ENCODE measurements at places on chromosomes 4 and X.

- no peak for DNase-seq
Measured at GRCh38 chrX:65677954-65678469, 10.6 kb downstream of the MSN start.

DNA sequence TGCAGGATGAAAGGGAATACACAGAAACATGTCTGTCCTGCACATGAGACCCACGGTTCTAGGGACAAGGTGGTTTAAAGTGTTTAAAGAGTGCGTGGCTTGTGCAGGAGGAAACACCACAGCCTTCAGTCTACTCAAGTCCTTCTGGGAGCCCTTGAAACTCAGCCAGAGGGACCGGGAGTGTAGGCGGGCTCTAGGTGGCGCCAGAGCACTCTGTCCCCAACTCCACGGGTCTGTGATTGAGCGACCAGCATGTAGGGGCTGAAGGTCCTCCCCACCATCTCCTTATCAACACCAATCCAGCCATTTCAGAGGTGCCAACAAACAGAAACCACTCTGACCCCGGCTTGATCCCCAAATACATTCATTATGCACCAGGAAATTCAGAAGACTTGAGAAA lies 82.0 kb upstream of the CLDN34 start:
- DNase-seq, result peak; percentile 7

- no peak for DNase-seq
Measured at GRCh38 chrX:120446498-120446897, 22.6 kb downstream of the LAMP2 start.

- no peak for DNase-seq
Measured at GRCh38 chr4:172601195-172601594, 567.4 kb upstream of the GALNT7 start.

GRCh38 chr4:57580710-57581599 lies 470.8 kb upstream of the IGFBP7 start:
- no peak for DNase-seq

DNA sequence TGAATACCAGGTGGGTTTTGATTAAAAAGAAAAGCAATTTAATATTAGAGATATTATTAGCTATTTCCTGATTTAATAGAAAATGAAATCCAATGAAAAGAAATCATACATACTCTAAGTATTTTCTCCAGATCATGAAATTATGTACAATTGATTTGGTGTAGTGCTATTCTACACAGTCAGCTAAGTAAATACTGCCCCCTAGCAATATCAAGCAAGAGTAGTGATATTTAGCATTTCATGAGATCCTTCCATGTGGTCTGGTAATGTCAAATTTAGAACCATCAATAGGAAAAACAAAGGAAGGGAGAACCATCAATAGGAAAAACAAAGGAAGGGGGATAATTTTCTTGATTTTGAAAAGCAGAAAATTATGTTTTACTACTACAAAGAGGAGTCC lies 114.6 kb downstream of the TBCK start:
- no peak for DNase-seq

- DNase-seq, result no peak
Measured at GRCh38 chr4:166293556-166293955, 420.5 kb downstream of the TLL1 start.

- no peak for DNase-seq
Measured at GRCh38 chrX:41634284-41634683, 54.5 kb upstream of the GPR34 start.

DNA sequence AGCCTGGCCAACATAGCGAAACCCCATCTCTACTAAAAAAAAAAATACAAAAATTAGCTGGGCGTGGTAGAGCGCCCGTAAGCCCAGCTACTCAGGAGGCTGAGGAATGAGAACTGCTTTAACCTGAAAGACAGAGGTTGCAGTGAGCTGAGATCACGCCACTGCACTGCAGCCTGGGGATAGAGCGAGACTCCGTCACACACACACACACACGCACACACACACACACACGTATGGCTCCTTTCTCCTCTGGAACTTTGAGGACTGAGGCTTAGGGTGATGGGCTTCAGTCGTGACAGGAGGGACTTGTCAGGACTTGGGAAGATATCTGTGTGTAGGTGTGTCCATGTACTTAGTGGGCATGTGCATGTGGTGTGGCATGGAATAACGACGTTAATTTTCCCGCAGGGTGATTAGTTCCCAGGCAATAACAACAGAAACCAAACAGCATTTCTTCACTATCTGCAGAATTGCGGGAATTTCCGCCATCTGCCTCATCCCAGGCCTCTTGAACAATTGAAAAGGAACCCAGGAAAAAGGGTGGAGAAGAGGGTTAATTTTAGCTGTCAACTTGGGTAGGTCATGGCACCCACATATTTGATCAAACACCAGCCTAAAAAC lies 47.7 kb downstream of the RWDD4 start:
- no peak for DNase-seq

- no peak for DNase-seq
Measured at GRCh38 chr4:129344058-129344457, 248.1 kb downstream of the C4orf33 start.

DNA sequence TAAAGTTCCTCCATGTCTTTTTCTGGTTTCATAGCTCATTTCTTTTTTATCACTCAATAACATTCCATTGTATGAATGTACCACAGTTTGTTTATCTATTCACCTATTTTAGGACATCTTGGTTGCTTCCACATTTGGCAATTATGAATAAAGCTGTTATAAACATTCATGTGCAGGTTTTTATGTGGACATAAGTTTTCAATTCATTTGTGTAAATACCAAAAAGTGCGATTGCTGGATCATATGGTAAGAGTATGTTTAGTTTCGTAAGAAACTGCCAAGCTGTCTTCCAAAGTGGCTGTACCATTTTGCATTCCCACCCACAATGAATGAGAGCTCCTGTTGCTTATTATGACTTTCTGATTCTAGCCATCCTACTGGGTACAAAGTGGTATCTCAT lies 36.3 kb upstream of the ZFX start:
- no peak for DNase-seq

DNA sequence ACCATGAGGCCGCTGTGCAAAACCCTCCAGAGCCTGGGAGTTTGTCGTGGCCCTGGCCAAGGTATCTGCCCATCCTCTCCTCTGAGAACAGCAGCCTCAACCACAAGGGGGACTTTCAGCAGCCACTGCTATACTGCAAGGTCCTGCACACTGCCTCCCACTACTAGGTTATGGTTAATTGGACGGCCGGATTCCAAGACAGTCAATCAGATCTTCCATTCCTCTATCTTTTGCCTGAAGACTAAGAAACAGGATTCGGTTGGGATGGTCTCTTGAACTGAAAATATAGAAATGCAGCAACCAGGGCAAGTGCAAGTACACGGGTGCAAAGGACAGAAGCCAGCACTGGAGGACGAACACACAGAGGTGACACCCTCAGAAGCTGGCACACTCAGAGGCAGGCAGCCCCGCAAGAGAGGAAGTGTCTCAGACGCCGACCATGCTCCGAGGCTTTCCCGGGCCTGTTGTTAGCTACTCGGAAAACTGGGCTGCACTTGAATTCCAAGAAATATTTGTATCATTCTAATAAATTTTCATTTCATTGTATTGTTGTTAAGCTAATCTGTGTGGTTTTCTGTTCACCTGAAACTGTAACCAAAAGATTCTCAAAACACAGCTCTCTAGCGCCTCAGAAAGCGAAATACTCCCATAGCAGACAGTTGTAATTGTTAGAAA lies 63.3 kb downstream of the AFAP1 start:
- no peak for DNase-seq

DNA sequence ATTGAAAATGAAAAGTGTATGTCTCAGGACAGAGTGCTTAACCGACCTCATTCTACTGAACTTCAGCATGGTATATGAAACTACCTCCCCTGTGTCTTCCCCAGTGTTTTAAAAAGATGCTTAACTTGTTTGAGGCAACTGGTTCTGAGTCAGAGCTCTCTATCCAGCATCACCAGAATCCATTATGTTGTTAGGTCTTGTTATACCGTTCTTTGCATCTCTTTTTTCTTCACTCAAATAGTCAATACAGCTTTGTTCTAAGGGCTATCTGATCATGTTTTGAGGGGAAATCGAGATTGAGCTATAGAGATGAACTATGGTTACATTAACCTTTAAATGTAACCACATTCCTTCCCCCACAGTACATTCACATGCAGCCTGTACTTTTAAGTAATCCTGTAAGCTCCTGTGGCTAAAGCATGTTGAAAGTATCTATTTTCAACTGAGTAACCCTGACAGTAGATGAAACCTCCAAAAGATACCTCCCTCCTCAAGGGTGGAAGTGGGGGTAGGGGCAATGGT lies 514.4 kb downstream of the RPA4 start:
- DNase-seq, result no peak

DNA sequence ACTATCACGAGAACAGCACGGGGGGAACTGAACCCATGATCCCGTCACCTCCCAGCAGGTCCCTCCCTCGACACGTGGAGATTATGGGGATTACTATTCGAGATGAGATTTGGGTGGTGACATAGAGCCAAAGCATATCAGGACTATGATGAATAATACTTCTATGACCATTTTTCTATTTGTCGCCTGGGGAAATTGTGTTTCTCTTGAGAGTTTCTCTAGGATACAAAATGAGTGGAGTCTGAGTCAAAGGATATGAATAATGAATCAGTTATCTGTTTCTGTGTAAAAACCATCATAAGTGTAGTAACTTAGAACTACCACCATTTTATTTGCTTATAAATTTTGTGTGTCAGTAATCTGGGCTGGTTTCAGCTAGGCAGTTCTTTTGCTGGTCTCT lies 533.0 kb upstream of the ARX start:
- no peak for DNase-seq

DNA sequence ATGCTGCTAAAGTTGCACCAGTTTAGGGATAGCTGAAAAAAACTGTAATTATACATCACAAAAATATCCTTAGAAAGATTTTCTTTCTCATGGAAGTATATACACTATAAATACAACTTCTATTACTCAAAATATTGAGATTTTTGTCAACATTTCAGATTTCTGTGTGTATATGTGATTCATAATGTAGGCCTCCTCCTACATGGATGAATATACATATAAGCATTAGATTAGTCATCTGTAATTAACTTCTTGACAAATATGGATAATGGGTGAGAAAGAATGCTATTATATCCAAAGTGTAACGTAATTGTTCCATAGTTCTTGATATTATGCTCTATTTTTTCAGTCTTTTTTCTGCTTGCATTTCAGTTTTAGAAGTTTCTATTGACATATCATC lies 124.9 kb downstream of the CBLL2 start:
- DNase-seq, result no peak

GRCh38 chrX:99572711-99573110 lies 837.4 kb downstream of the PCDH19 start:
- DNase-seq, result no peak

GRCh38 chr4:173074501-173074946 lies 94.1 kb upstream of the GALNT7 start:
- DNase-seq, result no peak

DNA sequence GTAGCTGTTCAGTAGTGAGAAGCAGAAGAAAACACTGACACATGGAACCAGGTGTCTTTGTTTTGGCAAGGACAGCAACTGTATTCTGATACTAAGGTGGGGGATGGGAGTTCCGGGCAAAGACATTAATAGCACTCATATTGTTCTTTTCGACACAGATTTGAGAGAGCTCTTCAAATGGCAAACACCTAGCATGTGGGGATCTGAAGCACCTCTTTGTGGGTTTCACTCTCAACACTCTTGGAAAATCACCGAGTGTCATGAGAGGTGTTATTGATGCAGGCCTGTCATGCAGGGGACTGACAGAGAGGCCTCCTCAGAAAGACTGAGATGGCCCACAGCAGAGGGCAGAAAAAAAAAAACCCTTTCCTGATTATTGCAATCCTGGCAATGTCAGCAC lies 228.4 kb upstream of the VCX start:
- no peak for DNase-seq

DNA sequence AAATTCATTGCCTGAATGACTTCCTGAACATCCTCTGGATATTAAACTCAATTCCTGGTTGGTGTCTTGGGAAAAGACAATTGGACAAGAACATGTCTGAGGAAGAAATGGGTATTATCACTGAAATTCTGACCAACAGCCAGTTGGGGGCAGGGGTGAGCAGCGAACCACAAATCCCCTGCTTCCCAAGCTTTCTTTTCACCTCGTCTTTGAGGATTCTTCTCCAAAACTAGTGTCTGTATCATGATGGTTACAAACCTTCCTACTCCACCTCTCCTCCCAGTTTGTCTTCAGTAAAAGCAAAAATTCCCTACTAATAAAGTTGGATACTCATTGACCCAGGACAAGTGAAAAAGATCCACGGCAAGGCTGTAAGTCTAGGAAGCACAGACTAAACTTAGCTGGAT lies 48.3 kb upstream of the WDR1 start:
- DNase-seq, result no peak

GRCh38 chr4:139814323-139815015 lies 148.8 kb downstream of the MGST2 start:
- no peak for DNase-seq

- no peak for DNase-seq
Measured at GRCh38 chrX:9467751-9468150, 2.9 kb downstream of the TBL1X start.

- no peak for DNase-seq
Measured at GRCh38 chr4:141727420-141727819, 91.0 kb downstream of the IL15 start.

DNA sequence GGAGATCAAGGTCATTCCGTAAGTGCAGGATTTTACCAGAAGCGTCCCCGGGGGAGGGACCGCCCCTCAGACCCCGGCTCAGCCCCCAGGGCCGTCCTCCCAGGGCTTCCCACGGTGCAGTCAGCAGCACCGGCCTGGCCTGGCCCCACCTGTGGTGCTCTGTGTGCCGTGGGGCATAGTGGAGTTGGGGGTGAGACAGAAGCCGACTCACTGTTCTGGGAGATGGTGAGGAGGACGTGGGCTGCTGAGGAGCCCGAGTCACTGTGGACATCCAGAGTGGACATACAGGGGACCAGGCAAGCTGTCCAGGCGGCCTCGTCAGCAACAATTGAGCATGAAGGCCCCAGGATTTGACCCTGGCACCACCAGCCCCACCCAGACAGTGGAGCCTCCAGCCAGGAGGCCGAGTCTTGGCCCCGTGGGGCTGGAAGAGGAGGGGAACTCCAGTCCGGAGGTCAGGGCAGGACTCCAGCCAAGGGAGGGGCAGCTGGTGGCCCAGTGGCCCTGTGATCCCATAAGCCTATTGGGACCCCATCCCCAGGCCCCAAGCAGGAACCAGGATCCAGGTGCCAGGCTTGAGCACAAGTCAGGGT lies 19.1 kb downstream of the ATP5ME start:
- no peak for DNase-seq

- DNase-seq, result no peak
Measured at GRCh38 chrX:49991758-49992157, 69.4 kb downstream of the CLCN5 start.

GRCh38 chr4:5204781-5205180 lies 153.5 kb downstream of the STK32B start:
- DNase-seq, result no peak

- DNase-seq, result no peak
Measured at GRCh38 chr4:127410201-127410600, 222.6 kb upstream of the INTU start.

DNA sequence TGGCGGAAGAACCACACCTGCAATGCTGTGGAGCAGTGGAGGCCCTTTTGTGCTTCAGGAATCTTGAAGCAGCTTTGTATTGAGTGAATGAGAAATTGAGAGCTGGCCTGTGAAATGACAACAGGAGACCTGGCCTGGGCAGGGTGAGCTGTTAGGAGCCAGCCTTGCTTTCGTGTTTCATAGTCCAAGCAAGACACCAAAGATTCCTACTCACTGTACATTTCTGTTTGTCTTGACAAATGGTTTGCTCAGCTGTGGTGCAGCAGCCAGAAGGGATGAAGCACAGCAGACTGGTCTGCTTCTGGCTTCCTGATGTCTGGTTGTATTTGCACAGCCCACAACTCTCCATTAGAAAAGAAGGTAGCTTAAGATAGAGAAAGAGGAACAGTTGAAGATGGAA lies 96.5 kb downstream of the GATB start:
- DNase-seq, result no peak

Measured in stimulated activated CD8-positive, alpha-beta memory T cell treated with anti-CD3 and anti-CD28 coated beads, Interleukin-12 subunit alpha, Interleukin-12 subunit beta, amount 100 ng/mL, for 1 hour (primary cell).